ENCODE measurements at places on chromosomes 1 and 21.

DNA sequence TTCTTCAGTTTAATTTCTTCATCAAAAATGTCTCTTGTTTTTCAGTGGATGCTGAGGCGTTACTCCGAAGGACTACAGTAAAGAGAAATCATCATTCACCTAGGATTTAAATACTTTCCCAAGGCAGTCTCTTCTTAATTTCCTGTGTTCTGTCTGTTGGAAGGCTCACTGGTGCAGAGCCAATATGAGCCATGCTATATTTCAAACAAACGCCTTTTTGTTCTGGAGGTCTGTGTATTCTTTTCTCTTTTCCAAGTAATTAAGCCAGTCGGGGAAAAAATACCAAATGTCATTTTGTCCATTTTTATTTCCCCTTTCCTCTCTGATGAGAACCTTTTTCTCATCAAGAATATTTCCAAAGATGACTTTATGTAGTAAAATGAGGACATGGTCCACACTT lies 206.5 kb downstream of the RWDD3 start:
- no peak for DNase-seq

GRCh38 chr1:26786437-26787380 lies 1.0 kb upstream of the PIGV start:
- no peak for DNase-seq

DNA sequence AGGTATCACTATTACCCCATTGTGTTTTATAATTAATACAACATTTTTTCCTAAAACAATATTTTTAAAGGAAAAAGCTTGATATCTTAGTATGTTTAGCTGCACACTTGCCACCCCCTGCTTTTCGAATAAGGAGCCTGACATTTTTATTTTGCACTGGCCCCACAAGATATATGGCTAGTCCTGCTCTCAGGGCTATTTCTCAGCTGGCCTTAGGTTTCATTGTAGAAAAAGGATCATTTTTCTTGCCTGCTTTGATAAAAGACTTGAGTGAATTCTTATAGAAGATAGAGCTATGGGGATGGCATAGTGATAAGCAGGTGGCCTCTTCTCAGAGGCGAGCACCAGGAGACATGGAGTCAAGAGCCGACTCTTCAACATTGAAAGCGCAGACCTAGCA lies 167.0 kb downstream of the FAM78B start:
- DNase-seq, result no peak

GRCh38 chr1:223670458-223671159 lies 5.1 kb upstream of the CAPN8 start:
- DNase-seq, result no peak

DNA sequence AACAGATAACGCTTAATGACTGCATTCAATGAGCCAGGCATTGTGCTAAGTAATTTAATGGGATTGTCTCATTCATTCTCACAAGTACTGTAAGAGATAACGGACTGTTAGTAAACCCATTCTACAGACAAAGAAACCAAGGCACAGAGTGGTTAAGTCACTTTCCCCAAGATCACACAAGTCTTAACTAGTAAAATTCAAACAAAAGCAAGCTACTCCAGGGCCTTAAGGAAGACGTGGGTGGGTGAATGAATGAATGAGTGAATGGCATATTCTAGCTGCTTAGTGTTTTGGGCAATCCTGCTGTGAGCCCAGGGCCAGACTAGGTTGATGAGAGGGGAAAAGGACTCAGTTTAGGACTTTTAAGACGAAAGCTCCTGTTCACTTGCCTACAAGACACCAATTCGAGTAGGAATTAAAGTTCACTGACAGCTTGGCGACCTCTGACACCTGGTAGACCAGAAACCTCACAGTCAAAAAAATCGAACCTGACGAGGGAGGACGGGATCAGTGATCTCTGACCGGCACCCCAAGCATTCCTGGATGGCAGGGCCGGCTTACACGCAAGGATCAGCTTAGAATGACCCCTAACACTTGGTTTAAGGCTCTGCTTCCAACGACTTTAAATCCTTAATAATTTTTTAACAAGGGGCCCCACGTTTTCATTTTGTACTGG lies 557 bp downstream of the EMC1 start:
- no peak for DNase-seq

- no peak for DNase-seq
Observed at GRCh38 chr1:90220941-90221693, 226.2 kb downstream of the ZNF326 start.

DNA sequence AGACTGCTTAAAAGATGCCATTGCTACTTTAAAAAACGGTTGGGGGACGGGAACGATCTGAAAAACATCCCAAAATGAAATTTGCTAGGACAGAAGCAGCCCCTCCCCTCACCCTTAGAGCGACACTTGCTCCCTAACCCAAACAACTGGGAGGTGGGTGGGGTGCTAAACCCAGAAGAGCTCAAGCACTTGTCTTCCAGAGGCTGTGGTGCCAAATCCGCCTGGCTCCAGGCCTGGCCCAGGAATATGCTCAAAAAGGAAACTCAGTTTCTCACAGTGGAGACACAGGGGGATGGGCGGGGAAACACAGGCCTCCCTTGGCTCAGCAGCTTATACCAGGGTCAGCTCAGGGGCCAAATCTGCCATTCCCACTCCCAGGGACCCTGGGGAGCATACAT lies 644 bp upstream of the PBXIP1 start:
- no peak for DNase-seq

DNA sequence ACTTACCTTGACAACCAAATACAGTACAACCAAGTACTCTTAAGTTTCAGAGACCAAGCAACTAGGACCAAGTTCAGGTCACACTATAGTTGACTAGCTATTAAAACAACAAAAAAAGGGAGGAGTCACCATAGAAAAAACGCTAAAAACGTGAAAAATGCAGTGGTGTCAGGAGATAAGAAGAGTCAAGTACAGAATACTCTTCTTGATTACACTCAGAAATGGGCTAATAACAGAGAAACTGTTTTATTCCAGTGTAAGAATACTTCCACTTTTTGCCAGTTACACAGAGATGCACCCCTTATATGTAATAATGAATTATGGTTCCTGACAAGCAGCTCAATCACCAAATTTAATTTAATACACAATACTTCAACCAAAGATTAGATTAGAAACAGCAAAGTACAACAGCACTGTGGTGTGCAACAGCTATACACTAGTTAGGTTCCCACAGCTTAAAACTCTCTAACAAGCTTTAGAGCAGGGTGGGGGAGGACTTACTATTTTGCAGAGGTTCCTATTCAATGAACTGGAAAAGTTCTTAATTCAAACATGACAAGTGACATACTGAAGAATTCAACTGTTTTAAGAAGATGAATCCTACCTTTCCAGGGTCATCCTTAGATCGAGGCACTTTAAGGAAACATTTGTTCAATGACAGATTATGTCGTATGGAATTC lies 70.4 kb downstream of the FOXJ3 start:
- DNase-seq, result no peak

Data from stimulated activated CD8-positive, alpha-beta memory T cell treated with anti-CD3 and anti-CD28 coated beads, Interleukin-4, amount 100 ng/mL, for 24 hours (primary cell).